Fibroblast of the aortic adventitia (primary cell): ENCODE measurements at places on chromosomes 6 and 20. TPM values are rescaled to one million over a fixed set of nuclear protein-coding genes. Genes with fewer than 3 reads are reported as not detected.

PDYN gene
- not detected in 2 replicates for total RNA-seq

CNR1 gene
- total RNA-seq = not detected in 2 replicates

STAU1 gene
- total RNA-seq = 60.0 and 63.8 TPM in 2 replicates

DYNLT2 gene
- 1.7 and 2.0 TPM in 2 replicates for total RNA-seq

DDO gene
- 1.3 and 2.3 TPM in 2 replicates for total RNA-seq

PARD6B gene
- total RNA-seq = 1.4 and 1.5 TPM in 2 replicates

- DNase-seq = peak; percentile 57
Measured at GRCh38 chr6:130425537-130425936, 59.7 kb downstream of the TMEM200A start.

DNA sequence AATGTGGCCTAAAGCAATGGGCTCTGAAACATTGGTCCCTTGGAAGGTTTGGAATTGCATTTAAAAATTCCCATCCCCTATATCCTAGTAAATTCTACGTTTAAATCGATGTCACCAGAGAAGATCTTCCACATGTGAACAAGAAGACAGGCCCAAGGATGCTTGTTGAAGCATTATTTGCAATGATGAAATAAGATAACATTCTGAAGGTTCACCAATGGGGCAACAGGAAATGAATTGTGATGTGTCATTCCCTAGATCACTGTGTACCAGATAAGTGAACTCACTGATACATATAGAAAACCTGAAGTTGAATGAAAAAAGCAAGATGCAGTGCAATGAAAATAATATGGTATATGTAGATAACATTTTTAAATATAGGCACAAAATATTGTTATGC is 464.3 kb upstream of the BTBD3 start:
- DNase-seq = peak; percentile 56

GRCh38 chr20:45325371-45325770 is 17.3 kb upstream of the MATN4 start:
- no peak for DNase-seq

GRCh38 chr6:87251225-87251624 is 71.2 kb upstream of the SMIM8 start:
- no peak for DNase-seq

DNA sequence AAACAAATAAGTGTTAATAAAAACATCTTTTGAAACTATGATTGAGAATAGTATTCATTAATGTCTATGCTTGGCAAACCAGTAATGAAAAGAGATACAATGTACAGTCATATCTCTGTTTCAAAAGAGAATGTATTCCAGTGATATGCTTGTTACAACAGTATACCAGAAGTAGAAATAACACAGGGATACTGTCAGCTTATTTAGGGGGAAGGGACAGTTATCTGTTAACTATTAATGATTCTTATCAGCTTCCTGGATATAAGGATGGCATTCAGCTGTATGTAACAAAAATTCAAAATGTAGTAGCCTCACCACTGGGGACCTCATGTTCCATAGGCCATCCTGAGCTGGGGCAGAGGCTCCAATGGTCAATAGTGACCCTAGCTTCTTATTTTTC is 103.8 kb upstream of the TBX18 start:
- DNase-seq = no peak

DNA sequence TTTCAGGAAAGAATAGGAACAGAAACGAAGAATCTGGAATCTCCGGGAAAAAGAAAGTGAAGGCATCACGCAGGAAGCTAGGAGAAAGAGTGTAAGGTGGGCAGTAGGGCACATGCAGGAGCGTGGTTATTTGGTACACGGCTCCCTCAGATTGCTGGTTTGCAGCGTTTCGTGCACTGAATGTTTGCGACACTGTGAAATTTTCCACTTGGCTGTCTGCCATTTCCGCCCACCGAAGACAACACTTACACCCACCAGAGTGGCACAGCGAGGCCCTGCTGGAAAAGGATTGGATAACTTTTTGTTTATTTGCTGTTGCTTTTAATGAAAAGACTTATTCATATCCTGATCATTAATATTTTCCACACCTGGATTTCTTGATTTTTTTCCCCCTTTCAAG is 248.3 kb downstream of the GMPR start:
- DNase-seq = no peak

DNA sequence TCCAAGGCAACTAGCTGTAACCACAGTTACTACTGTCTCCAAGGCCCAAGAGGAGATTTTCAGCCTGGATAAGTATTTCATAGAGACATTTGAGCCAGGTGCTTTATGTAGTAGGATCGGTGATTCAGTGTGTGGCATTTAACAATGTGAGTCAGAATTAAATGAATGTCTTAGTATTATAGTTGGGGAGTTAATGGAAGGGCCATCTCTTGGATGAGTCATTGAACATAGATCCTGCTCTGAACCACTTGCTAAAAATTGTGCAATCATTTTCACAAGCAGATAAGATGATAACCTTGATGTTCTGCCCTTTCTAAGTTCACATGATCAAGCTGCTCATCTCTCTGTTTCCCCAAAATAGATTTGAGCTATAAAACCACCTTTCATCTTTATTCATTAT is 668.9 kb upstream of the CITED2 start:
- peak; percentile 90 for DNase-seq

- no peak for DNase-seq
Measured at GRCh38 chr6:26170181-26170580, 83.0 kb downstream of the HFE start.

DNA sequence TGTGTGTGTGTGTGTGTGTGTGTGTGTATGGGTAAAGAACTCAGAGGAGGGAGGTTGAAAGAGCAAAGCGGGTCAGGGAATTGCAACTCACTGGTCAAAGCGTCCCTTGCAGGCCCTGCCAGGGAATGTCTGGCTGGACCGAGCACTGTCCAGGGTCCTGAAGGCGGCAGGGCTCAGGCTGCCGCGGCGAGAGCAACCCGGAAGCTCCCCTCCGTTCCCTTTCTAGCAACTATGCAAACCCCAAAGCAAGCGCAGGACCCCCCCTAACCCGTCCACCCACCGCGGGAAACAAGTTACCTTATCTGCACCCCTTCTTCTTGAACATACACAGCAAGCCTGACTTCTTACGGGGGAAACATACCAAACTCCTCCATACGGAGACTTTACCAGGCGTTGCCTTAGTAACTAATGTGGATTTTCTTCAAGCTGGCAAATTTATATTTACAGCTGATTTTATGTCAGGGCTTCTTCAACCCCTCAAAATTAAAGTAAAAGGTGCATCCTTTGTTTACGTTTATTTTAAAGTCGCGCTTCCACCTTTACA is 538 bp upstream of the GRM1 start:
- DNase-seq = peak; percentile 56

DNA sequence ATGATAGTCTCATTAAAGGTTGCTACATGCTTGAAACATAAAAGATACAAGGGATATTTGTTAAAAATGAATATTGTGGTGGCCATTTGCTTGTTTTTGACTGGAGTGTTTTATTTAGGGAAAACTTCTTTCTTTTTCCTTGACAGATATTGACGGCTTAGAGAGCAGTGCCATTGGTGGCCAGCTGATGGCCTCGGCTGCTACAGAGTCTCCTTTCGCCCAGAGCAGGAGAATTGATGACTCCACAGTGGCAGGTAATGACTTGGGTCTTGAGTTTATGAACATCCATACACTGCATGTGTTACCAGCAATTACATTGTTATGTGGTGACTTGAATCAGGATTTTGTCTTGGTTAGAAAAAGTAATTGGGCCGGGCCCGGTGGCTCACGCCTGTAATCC is 67.5 kb upstream of the PBOV1 start:
- DNase-seq = no peak

DNA sequence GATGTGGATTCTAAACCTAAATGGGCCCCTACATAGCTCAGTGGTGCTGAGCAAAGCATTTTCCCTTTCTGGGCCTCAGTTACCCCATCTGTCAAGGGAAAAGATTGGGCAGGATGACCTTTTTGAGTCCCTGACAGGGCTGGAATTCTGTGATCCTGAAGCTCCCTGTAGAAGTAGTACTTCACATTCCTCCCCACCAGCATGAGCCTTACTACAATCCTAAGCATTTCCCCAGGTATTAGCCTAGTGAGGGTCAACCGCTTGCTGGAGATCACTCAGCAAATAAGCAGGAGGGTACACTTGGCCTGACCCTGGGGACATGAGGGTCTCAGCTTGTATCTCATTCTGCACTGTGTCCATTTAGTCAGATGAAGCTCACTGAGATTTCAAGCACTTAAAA is 13.4 kb downstream of the NDRG3 start:
- no peak for DNase-seq

DNA sequence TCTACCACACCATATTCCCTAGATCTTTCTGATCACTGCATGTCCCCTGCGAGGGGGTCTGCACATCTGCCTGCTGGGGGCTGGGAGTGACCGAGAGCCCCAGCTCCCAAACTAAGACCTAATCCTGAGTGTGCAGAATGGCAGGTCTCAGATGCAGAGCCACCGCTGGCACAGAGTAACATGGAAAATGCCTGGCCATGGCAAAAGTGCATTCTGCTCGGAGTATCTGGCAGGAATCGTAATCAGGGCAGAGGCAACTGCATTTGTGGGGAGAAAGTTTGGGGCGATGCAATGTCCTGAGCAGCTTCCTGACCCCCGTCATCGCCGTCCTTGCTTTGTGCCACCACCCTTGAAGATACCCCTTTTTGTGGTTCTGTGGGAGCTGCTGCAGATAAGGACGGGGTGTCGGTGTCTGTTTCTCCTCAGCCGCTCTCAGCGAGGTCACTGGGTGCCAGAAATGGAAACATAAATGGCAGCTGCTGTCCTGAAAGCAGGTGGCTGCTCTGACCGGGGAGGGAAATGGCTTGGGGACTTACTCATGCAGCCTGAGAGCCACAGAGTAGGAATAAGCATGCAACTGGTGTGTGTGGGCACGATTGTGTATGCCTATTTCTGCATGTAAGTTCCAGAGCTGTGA is 157.9 kb downstream of the LY86 start:
- DNase-seq = no peak

DNA sequence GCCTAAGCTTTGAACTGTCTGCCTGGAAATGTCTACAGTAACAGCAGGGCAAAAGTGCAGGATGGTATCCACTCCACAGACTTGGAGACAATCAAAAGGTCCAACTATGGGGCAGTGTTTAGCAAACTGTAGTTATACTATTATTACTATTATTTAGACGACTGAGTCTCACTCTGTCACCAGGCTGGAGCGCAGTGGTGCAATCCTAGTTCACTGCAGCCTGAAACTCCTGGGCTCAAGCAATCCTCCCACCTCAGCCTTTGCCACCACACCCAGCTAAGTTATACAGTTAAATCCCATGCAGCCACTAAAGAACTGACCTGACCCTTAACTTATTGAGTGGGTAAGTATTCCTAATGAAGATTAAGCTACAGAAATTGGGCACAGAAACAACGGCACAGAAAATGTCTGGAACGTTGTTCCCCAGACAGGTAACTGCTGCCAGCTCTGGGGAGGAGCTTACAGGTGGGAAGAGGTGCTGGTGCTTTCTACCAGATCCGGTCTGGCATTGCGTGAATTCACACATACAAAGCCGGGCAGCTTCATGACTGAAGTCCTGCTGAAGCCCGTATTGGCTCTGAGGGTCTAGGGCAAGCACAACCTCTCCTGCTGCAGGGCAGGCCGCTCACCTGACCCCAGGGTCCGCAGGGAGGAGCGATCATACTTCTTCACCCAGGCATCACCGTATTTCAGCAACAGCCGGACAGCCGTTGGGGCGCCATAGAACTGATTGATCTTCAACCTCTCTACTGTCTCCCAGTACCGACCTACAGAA is 27.0 kb upstream of the APMAP start:
- no peak for DNase-seq

- DNase-seq = no peak
Measured at GRCh38 chr6:4352731-4353130, 217.4 kb upstream of the ECI2 start.

GRCh38 chr20:11130554-11131166 is 456.9 kb upstream of the JAG1 start:
- DNase-seq = no peak

DNA sequence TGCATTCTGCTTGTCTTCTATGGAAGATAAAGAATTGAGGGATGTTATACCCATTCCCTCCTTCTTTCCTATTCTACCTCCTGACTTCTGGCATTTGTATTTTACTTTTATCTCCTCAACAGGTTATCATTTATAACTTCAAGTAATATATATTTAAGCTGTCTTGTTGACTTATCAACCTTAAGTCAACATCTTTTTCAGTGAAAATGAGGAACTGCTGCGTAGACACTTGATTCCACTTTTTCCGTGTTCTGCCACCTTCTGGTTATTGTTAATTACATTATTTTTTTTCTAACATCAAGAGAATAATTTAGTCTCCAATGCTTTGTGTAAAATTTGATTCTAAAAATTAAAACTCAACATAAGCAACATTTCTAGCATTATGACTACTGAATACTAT is 107.5 kb downstream of the PRKN start:
- no peak for DNase-seq

DNA sequence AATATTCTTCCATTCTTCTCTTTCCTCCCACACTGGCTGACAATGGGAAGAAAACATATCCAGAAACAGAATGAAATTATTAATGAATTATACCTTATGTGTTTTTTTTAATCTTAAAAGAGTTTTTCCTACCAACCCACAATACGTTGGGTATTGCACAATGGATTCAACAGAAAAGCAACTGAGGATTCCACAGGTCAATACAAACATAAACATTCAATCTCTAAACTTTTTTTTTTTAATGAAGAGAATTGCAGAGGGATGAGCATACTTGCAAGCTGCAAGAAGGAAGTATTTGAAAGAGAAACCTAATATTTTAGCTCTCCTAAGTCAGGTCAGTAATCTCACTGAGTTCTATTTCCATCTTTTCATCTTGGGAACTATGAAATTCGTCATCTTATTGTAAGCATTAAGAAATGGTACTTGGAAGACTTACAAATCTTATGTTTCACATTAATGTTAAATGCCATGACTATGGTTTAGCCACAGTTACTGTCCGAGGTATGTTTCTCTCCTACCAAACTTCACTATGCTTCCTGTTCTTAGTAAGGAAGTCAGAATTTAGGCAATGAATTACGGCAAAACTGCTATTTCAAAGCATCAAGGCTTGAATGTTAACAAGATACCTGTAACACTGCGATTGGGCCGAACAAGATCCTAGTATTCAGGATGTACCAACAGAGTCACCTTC is 100.8 kb downstream of the HIVEP2 start:
- DNase-seq = peak; percentile 63

DNA sequence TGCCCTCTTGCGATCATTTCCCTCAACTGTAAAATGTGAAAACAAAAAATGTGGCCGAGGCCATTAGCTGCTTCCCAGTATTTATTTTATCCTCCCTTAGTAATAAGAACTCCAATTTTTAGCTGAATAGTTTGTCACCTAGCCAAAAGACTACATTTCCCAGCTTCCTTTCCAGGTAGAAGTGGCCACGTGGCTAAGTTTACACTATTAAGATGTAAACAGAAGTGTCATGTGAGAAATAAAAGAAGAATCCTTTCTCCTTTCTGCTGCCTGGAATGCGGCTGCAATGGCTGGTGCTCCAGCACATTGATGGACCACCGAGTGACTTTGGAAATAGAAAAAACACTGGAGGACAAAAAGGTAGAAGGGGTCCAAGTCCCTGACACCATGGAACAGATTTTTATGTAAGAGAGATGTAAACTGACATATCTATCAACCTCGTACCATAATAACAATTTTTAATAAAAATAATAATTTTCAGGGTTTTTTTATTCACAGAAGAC is 268.8 kb downstream of the PKHD1 start:
- DNase-seq = no peak
